Small intestine (tissue), 16 donors: ENCODE measurements at places on chromosomes 7 and 10.

DNA sequence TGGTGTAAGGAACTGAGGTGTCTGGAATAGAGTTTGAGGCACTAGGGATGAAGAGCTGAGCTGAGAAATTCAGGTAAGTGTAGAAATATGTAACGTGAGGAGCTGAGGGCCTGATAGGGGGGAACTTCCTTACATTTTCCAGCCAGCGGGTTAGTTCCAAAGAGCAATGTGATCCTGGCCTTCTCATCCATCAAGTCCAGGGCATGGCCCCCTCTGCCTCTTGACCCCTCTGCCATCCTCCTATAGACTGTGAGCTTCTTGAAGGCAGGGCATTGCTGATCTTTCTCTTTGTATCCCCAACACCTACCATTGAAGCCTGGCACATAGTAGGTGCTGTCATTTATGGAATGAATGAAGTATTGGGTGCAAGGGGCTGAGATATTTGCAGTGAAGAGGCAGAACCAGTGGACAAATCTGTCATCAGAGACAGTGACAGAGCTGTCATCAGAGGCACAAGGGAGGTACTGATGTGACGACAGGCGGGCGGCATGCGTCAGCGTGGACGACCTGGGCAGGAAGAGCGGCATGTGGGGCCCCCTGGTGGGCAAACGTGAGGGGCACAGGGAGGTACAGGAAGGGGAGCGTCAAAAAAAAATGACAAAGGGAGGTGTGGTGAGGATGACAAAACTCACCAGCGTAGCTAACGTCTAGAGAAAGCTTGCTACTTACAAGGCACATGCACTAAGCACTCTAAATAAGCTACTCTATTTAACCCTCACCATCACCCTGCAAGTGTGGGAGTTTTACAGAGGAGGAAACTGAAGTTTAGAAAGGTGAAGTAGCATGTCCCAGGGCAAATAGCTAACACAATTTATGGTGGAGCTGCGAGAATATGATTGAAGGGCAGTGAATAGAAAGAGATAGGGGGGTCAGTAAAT is 5.2 kb upstream of the CAMK2G start:
- peak; percentile 90 for DNase-seq
- no peak overlapping the region for H3K27ac ChIP-seq
- H3K4me3 ChIP-seq = no peak overlapping the region
- no peaks in the 10 kb centered on the region for H3K27me3 ChIP-seq

DNA sequence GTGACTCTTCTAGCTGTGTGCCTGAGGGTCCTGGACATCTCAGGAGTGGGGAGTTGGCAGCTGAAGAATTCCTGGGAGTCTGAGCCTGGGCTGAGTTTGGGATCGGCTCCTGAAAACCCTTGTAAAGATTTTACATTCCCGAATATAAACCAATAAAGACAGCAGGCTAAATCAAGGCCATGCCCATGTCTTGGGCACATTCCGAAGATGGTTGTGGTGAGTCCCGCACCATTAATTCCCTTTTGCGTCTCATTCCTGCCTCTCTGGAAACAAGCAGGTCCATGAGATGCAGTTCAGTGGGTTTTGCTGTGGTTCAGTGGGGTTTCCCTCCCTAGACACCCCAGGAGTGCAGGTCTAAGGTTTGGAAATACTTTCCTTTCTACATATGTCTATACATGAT is 90.9 kb downstream of the COL26A1 start:
- H3K27me3 ChIP-seq = no peaks in the 10 kb centered on the region
- H3K36me3 ChIP-seq = no peaks in the 10 kb centered on the region
- no peak overlapping the region for H3K27ac ChIP-seq
- no peaks in the 10 kb centered on the region for H3K4me1 ChIP-seq

DNA sequence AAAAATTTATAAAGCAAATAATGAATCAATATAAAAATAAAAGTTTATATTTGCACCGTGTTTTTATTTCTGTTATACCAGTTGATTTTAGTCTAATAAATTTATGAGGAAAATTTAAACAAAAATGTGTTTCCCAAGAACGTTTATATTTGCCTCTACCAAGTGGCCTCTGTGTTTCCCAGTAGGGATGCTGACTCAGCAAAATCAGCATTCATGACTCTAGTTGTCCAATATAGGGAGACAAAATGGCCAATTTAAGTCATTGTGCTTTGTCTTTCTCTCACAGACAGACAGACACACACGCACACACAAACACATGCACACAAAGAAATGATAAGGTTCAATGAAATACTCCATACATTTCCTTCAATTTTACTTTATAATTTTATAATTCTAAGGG is 942.5 kb upstream of the ZWINT start:
- H3K27ac ChIP-seq = no peak overlapping the region
- H3K27me3 ChIP-seq = no peaks in the 10 kb centered on the region
- no peak overlapping the region for H3K4me3 ChIP-seq
- no peaks in the 10 kb centered on the region for H3K4me1 ChIP-seq

DNA sequence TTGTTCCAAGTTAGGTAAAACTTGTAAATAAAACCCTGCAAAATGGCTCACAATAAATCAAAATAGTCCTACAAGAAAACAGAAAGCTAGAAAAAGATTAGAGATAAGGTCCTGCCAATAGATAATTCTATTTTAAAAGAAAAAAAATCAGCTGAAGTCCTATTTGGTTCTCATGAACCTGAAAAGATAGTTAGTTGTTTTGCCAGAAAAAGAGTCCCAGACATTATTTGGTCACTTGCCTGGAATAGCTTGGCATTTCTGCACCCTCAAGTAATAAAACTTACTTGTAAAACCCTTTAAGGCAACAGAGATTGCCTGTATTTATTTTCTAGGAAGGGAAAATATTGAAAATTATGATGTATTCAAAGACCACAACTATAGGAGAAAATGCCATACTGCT is 47.7 kb downstream of the LRRN3 start:
- DNase-seq = no peak
- no peaks in the 10 kb centered on the region for H3K36me3 ChIP-seq
- no peak overlapping the region for H3K27ac ChIP-seq
- H3K4me1 ChIP-seq = no peaks in the 10 kb centered on the region

DNA sequence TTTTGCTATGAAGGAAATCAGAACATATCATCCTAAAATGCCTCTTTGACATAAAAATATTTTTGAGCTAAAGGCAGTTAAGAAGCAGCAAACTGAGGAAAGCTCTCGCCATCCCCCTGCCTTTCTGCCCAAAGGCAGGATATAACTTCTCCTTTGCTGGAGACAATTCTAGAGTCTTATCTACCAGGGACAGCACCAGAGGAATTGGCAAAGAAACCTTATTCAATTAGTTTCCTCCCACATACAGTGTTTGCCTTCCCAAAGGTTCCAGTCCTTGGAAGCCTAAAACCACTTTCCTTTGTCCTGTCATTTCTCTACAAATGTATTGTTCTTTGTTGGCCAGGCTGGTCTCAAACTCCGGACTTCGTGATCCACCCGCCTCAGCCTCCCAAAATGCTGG is 33.7 kb downstream of the MASTL start:
- H3K27me3 ChIP-seq = no peaks in the 10 kb centered on the region
- no peaks in the 10 kb centered on the region for H3K4me1 ChIP-seq
- H3K36me3 ChIP-seq = peaks cover 3% of the 10 kb centered on the region
